Upper lobe of left lung (tissue), 6 donors: ENCODE measurements at places on chromosomes 16 and 17. TPM values are rescaled to one million over a fixed set of nuclear protein-coding genes. Genes with fewer than 3 reads are reported as not detected.

Gene SP6
- total RNA-seq = 0.76 TPM

Gene AGRP
- total RNA-seq = not detected

Gene BMERB1
- total RNA-seq = 18.9 TPM

DNA sequence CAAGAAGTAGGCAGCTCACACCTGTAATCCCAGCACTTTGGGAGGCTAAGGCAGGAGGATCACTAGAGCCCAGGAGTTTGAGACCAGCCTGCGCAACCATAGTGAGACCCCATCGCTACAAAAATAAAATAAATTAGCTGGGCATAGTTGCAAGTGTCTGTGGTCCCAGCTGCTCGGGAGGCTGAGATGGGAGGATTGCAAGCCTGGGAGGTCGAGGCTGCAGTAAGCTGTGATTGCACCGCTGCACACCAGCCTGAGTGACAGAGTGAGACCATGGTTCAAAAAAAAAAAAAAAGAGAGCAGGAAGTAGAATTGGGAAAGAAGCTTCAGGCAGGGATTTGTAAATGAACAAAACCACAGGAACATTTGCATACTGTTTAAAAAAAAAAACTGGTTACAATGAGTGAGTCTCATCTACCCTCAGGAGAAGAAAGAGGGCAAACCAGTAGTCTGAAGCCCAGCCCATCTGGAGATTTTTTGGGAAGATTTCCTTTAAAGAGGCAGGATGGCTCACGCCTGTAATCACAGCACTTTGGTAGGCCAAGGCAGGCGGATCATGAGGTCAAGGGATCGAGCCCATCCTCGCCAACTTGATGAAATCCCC, 7.9 kb downstream of the MPV17L start:
- H3K27ac ChIP-seq = no peak overlapping the region
- H3K36me3 ChIP-seq = no peaks in the 10 kb centered on the region
- H3K4me1 ChIP-seq = no peaks in the 10 kb centered on the region
- no peak for DNase-seq
- no peak overlapping the region for H3K4me3 ChIP-seq
- H3K27me3 ChIP-seq = no peaks in the 10 kb centered on the region

- no peak overlapping the region for H3K27ac ChIP-seq
- H3K36me3 ChIP-seq = no peaks in the 10 kb centered on the region
- no peak overlapping the region for H3K4me3 ChIP-seq
- no peaks in the 10 kb centered on the region for H3K27me3 ChIP-seq
Observed at GRCh38 chr17:49946964-49947584, 21.9 kb upstream of the DLX4 start.

GRCh38 chr17:412211-413015, 59.8 kb upstream of the RPH3AL start:
- no peak overlapping the region for H3K4me3 ChIP-seq
- no peaks in the 10 kb centered on the region for H3K27me3 ChIP-seq
- peaks cover 5% of the 10 kb centered on the region for H3K36me3 ChIP-seq
- H3K4me1 ChIP-seq = peaks cover 22% of the 10 kb centered on the region
- H3K27ac ChIP-seq = peak overlapping the region; percentile 20

Gene CEP112
- 14.3 TPM for total RNA-seq

- H3K27ac ChIP-seq = peak overlapping the region; percentile 85
- DNase-seq = no peak
- H3K27me3 ChIP-seq = no peaks in the 10 kb centered on the region
Observed at GRCh38 chr16:14070555-14070876, 603 bp upstream of the MRTFB start.

GRCh38 chr17:3888343-3889171, 4.3 kb downstream of the CAMKK1 start:
- H3K36me3 ChIP-seq = peaks cover 6% of the 10 kb centered on the region
- peaks cover 68% of the 10 kb centered on the region for H3K4me1 ChIP-seq
- no peaks in the 10 kb centered on the region for H3K27me3 ChIP-seq
- no peak overlapping the region for H3K4me3 ChIP-seq

DNA sequence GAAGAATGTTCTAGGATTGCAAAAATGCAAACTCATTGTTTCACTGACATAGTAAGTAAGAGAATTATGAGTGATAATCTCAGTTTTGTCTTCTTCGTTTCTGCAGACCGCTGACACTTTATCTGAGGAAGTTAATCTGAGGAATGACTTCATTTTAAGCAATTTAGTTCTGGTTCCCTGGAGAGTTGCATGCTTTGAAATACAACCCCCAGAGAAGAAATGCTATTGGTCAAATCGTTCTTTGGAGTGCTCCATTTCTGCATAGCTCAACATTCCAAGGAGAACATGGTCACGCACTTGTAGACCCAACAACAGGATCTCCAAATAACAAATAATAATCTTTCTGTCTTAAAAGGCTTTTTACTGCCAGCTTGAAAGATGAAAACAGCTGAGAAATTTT, 427.1 kb downstream of the GRIN2A start:
- no peaks in the 10 kb centered on the region for H3K27me3 ChIP-seq
- no peak overlapping the region for H3K4me3 ChIP-seq
- no peak overlapping the region for H3K27ac ChIP-seq
- no peaks in the 10 kb centered on the region for H3K4me1 ChIP-seq

- DNase-seq = no peak
- no peaks in the 10 kb centered on the region for H3K27me3 ChIP-seq
- H3K36me3 ChIP-seq = no peaks in the 10 kb centered on the region
Observed at GRCh38 chr17:16480995-16481394, 11.0 kb downstream of the LRRC75A start.

- no peak for DNase-seq
- H3K27ac ChIP-seq = no peak overlapping the region
- no peaks in the 10 kb centered on the region for H3K4me1 ChIP-seq
- no peaks in the 10 kb centered on the region for H3K36me3 ChIP-seq
- H3K27me3 ChIP-seq = no peaks in the 10 kb centered on the region
Observed at GRCh38 chr16:76577003-76577402, 299.8 kb downstream of the CNTNAP4 start.

DNA sequence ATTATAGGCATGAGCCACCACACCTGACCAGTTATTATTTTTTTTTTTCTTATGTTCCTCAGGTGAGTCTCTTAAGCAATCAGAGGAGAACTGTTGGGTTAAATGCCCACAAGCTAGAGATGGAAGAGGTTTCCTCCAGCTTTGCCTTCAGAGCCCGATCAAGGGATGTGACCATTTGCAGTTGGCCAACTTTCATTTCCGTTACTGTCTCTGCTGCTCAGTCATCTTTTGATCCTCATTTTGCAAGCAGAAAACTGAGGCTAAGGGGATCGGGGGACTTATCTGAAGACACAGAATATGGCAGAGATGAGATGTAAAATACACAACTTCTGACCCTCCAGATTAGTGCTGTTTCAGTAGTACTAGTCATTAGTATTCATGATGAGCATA, 188.8 kb downstream of the RAB11FIP4 start:
- H3K4me1 ChIP-seq = peaks cover 36% of the 10 kb centered on the region
- no peak overlapping the region for H3K4me3 ChIP-seq
- H3K27ac ChIP-seq = peak overlapping the region; percentile 79

- no peaks in the 10 kb centered on the region for H3K27me3 ChIP-seq
- DNase-seq = no peak
Observed at GRCh38 chr16:9665851-9666271, 516.4 kb downstream of the GRIN2A start.

DNA sequence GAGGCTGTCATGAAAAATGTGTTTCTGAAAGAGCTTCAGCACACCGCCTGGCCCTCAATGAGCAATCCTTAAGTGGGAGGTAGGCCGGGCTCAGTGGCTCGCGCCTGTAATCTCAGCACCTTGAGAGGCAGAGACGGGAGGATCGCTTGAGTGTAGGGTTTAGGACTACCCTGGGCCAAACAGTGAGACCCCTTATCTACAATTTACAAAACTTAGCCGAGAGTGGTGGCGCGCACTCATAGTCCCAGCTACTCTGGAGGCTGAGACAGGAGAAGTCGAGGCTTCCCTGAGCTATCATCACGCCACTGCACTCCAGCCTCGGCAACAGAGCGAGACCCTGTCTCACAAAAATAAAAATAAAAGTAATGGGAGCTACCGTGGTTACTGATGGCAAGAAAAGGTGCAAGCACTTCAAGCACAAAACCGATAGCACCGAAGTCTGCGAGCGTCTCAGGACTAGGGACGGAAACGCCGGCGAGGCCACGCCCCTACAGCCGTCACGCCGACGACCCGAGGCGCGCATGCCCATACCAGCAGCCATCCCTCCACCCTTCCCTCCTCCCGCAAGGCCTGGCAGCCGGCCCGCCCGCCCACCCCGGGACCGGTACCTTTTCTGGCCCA, 607 bp downstream of the THUMPD1 start:
- H3K4me1 ChIP-seq = peaks cover 22% of the 10 kb centered on the region
- H3K27me3 ChIP-seq = no peaks in the 10 kb centered on the region
- peaks cover 17% of the 10 kb centered on the region for H3K36me3 ChIP-seq
- H3K27ac ChIP-seq = peak overlapping the region; percentile 96
- H3K4me3 ChIP-seq = peak overlapping the region; percentile 70
